ENCODE measurements at places on chromosomes 6 and 20.

DNA sequence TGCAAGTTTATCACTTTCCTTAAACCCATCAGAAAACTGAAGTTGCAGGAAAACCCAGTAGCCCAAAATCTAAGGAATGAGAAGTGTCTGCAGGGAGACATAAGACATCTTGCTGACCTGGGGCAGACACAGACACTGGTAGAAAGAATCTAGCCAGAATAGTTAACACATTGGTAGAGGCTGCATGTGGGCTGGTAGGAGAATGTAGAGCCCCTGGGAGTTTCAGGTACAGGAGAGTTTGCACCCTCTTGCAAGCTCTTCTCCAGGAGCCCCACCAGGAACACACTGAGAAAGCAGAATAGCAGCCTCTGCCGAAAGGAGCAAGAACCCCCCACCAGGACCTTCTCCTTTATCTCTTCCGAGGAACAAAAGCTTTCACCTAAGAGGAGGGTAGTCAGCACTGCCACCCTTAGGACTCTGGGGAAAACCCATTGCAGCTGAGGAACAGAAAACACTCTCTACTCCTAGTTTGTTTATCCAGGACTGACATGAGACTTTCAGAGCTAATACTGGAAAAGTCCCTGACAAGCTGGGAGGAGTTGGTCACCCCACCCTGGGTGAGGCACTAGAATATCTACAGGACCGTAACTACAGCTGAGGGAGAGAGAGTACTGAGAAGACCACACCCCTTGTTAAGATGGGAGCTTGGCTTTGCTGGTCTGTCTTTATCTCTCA, 10.5 kb upstream of the OGFRL1 start:
- no peak for DNase-seq

- DNase-seq, result peak; percentile 11
These were observed 45.8 kb downstream of the AHI1 start for GRCh38 chr6:135451617-135452190.

DNA sequence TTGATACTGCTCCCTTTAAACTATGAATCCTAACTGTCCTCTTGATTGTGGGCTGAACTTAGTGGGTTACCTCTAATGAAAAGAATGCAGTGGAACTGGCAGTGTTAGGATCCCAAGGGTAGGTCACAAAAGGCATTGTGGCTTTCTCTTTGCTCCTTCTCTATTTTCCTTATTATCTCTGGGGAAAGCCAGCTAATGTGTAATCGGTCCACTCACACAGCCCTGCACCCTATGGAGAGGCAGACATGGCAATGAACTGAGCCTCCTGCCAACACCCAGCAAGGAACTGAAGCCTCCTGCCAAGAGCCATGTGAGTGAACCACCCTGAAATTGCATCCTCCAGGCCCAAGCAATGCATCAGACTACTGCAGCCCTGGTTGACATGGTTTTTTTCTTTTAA, 24.6 kb upstream of the ZNF133 start:
- no peak for DNase-seq

- DNase-seq, result no peak
These were observed 26.3 kb upstream of the PLCG1 start for GRCh38 chr20:41110930-41111577.

- no peak for DNase-seq
These were observed 629.7 kb upstream of the IMPG1 start for GRCh38 chr6:76702187-76702586.

GRCh38 chr6:121319112-121319553, 15.1 kb downstream of the TBC1D32 start:
- DNase-seq, result no peak

DNA sequence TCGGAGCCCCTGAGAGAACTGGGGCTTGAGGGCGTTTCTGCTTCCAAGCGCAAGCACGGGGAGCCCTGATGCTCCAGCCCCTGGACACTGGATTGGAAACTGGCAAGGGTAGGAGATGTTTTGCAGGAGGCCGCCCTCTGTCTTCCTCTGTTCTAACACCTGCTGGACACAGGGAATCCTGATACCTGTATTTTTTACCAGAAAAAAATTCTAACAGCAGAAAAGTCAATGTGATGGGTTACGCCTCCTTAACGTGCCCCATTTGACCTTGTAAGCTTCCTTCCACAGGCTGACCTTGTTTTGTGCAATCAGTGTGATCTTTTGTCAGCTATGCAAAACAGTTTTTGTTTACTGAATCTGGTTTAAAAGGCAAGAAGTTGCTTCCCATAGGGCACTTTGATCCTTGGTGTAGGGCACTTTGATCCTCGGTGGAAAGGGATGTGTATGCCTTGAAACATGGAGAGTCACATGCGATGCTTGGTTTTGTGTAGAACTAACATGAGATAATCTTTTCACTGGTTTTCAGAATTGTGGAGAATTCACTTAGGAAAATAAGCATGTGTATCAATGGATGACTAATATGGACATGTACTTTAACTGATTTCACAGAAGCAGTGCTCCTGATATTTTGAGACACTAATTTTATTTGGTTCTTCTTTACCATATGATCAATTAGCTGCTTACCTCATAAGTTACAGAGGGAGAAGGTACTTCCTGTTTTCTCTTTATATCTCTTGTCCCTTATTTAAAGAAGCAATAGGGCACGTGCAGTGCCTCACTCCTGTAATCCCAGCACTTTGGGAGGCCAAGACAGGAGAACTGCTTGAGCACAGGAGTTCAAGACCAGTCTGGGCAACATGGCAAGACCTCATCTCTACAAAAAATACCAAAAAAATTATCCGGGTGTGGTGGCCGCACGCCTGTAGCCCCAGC, 59.9 kb upstream of the MAP3K4 start:
- DNase-seq, result no peak

DNA sequence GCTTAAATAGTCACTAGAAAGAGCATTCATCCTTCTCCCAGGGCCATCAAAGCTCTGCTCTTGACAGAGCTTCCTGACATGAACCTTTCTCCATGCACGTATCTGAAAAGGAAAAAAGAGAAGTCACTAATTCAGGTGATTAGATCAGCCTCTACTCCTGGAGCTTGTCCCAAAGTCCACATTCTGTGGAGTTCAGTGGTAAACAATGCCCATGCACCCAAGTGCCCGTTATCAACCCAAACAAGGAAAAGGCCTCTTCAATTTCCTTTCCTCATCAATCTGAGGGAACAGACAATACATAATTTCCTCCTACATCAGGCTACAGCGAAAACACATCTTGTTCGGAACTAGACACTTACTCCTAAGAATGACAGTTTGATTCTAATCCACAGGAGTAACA, 129.2 kb upstream of the PCSK2 start:
- no peak for DNase-seq

- DNase-seq, result no peak
These were observed 66.7 kb upstream of the TSHZ2 start for GRCh38 chr20:52905241-52905994.

GRCh38 chr6:170082531-170083187, 208.2 kb downstream of the DLL1 start:
- DNase-seq, result no peak

- no peak for DNase-seq
These were observed 312.3 kb downstream of the ESR1 start for GRCh38 chr6:152119831-152120230.

- DNase-seq, result no peak
These were observed 6.2 kb downstream of the CPXM1 start for GRCh38 chr20:2794202-2794748.

GRCh38 chr6:28312939-28313338, 23.0 kb downstream of the ZSCAN31 start:
- no peak for DNase-seq

GRCh38 chr6:117298941-117299340, 33.6 kb downstream of the VGLL2 start:
- DNase-seq, result no peak

- DNase-seq, result no peak
These were observed 501.1 kb upstream of the POU3F2 start for GRCh38 chr6:98333273-98333672.

DNA sequence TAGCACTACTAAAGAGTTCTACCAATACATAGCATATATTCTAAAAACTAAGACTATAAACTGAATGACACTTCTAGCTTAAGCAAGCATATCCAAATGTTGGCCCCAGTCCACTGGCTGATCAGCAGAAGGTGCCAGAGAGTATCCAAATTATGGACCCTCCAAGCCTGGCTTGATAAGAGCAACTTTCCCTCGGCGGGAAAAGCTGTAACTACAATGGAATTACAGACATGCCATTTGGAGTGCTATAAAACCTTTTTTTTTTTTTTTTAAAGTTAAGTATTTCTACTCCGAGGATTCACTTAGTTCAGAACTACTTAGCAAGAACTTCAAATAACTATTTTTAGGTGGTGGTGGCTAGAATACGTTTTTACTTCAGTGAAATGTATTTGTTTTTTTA, 94.6 kb downstream of the EPB41L2 start:
- DNase-seq, result no peak

DNA sequence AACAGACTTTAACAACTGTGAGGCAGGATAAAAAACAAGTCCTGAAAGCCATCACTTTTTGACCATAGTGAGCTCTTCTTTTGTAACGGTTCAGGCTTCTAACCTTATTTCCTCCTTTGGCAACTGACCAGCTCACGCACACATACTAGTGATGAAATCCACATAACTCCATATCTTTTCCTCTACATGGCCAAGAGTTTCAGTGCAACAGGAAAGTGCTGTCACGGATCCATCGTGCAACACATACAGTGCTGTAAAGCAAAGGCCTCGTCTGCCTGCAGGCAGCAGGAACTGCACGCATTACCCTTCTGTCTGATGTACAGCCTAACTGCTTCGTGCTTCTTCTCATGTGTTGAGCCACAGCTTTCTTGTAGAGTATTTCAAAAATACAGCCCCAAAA, 108.5 kb downstream of the EPM2A start:
- DNase-seq, result no peak

GRCh38 chr6:132998418-132998817, 184.0 kb downstream of the RPS12 start:
- no peak for DNase-seq

DNA sequence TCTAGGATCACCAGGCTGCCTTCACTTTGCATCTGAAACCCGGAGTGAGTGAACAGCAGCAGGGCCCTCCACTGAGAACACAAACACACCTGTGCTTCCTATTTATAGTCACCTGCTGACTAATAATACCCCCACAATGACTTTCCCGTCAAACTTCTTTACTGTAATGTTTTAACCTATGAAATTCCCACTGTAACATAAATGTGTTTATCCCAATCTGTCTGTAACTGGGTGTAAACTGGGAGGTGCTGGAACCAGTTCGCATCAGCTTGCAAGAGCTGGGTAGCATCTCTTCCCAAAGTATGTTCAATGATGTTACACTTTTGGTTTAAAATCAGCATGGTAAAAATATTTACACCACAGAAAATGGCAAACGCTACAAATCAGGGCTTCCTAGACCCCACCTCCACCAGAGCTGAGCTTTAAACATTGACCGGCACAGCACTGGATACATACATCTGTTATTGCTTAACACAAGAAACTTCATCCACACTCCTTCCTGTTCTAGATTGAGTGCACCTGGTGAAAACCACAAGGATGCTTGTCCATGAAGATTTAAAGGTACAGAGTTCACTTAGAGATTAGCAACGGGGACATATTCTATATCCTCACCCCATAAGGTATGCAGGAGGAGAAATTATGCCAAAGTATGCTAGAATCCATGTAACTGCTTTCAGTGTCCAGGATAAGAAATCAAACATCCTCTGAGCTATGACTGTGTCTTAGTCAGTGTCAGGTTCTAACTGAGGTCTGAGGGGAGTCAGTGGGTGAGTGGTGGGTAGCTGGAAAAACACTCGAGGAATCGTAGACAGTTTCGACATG, 79.0 kb downstream of the ALDH8A1 start:
- no peak for DNase-seq

- no peak for DNase-seq
These were observed 6.6 kb downstream of the SIRPB2 start for GRCh38 chr20:1484438-1485116.

DNA sequence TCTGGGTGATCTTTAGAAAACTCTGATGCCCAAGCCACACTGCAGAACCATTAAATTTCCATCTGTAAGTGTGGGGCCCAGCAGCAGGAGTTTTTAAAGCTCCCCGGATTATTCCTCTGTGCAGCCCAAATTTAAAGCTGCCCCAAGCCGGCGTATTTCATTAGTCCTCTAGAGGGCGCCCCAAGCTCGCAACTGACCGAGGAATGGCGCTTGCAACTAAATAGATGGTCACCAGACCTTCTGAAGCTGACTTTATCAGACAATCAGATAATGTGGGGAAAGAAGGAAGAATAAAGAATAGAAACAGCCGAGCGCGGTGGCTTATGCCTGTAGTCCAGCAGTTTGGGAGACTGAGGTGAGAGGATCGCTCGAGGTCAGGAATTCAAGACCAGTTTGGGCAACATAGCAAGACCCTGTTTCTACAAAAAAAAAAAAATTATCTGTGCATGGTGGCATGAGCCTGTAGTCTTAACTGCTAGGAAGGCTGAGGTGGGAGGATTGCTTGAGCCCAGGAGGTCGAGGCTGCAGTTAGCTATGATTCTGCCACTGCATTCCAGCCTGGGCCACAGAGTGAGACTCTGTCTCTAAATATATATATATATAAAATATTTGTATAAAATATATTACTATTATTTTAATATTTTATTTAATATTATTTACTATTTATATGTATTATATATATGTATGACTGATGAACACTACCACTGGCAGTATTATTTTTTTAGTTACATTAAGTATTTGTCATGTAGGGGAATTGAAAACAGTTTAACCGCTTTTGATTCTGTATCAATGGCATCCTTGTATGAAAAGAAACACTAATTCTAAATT, 56.0 kb downstream of the OTOR start:
- DNase-seq, result peak; percentile 35

DNA sequence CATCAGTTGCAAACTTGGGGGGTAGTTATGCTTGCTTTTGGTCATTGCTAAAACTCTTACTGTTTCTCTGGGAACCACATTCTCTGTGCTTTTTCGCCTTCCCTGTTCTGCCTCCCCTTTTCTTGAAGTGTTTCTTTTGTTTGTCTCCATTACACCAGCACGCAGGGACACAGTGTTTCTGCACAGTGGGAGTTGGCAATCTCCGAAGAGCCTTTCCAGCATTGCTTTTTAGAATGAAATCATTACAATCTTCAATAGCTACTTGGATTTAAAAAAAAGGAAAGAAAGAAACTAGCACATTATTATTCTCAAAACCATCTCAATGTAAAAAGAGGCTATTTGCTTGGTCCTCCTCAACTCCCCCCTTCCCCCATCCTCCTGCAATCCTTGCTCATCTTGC, 536.7 kb upstream of the MMS22L start:
- DNase-seq, result no peak

Data from CMK (cell line).